ENCODE measurements at places on chromosomes 6 and 20. TPM values are rescaled to one million over a fixed set of nuclear protein-coding genes. Genes with fewer than 3 reads are reported as not detected.

The COL19A1 gene
- total RNA-seq, result not detected

The C4B gene
- total RNA-seq, result 2.7 TPM

The CRISP3 gene
- not detected for total RNA-seq

The SNAP25 gene
- not detected for total RNA-seq

The TBC1D32 gene
- 8.2 TPM for total RNA-seq

The LRRN4 gene
- total RNA-seq, result not detected

The WFDC12 gene
- total RNA-seq, result not detected

The GSTA5 gene
- total RNA-seq, result not detected

The DHX35 gene
- total RNA-seq, result 9.5 TPM

The STMND1 gene
- total RNA-seq, result not detected

The IFT52 gene
- 15.8 TPM for total RNA-seq

The UFL1 gene
- 28.3 TPM for total RNA-seq

The FAM209A gene
- not detected for total RNA-seq

The LINC00237 gene
- total RNA-seq, result not detected

The C6orf52 gene
- 1.3 TPM for total RNA-seq

The SLC26A8 gene
- not detected for total RNA-seq

The CLPSL1 gene
- not detected for total RNA-seq

The GPR6 gene
- not detected for total RNA-seq

The BLOC1S5 gene
- 22.2 TPM for total RNA-seq

The IL20RA gene
- not detected for total RNA-seq

The MLIP gene
- not detected for total RNA-seq

The BPIFA1 gene
- total RNA-seq, result not detected

The NDRG3 gene
- 28.2 TPM for total RNA-seq

The PPP1R16B gene
- total RNA-seq, result 40.0 TPM

The PRSS35 gene
- total RNA-seq, result not detected

The FAM217A gene
- not detected for total RNA-seq

The RING1 gene
- 17.1 TPM for total RNA-seq

The GPX5 gene
- not detected for total RNA-seq

The ANKRD6 gene
- total RNA-seq, result 1.5 TPM

The TOP1 gene
- total RNA-seq, result 91.7 TPM

The ENPP1 gene
- not detected for total RNA-seq

The SLC2A10 gene
- total RNA-seq, result not detected

The CD40 gene
- total RNA-seq, result 6.3 TPM

The HLA-DRB5 gene
- total RNA-seq, result 0.42 TPM

The CALHM4 gene
- total RNA-seq, result not detected

The TULP4 gene
- 17.6 TPM for total RNA-seq

The COL11A2 gene
- total RNA-seq, result 0.88 TPM

The OPN5 gene
- not detected for total RNA-seq

The RAE1 gene
- 45.6 TPM for total RNA-seq
